ENCODE measurements at places on chromosomes 3 and 15. TPM values are rescaled to one million over a fixed set of nuclear protein-coding genes. Genes with fewer than 3 reads are reported as not detected.

DNA sequence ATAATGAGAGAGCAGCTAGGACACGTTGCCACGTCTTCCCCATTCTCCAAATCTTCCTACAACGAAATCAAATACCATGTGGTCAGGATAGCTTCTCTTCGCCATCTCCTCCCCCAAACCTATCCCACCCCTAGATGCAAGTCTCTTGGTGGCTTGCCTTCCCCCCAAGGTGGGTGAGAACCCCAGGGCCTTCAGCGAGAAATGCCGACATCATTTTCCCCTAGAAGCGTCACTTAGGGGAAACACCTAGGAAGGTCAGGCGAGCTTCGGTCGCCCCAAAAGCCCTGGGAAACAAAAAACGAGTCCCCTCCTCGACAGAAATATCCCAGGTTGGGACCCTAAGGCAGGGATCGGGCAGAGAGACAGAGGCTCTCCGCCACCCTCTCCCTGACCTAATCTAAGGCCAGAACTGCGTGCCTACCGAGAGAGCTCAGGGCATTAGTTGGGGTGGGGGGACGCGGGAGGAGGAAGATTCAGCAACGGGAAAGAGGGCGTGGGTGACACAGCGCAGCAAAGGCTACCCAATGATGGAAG, 502 bp downstream of the DPH3 start:
- no peak for DNase-seq

DNA sequence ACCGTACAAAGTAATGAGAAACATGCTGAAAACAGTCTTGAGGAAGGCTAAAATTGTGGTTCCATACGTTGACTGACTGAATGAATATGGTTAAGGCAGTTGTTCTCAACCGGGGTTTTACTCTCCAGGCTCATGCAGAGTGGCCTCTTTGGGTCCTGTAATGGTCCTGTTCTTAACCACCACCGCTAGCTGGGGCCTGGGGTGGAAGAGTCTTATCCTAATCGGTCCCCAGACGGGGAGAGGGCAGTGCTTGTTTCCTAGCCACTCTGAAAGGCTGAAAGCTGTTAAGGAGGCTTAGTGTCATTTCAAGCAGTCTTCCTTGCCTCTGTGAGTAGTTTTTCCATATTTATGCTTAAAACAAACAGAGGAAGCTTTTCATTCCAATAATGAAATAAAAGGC, 32.0 kb downstream of the SELENOT start:
- no peak for DNase-seq

GRCh38 chr3:127063916-127064315, 81.0 kb downstream of the PLXNA1 start:
- DNase-seq = no peak

Gene CLDN18
- total RNA-seq = not detected

Gene THAP10
- total RNA-seq = 3.9 TPM

DNA sequence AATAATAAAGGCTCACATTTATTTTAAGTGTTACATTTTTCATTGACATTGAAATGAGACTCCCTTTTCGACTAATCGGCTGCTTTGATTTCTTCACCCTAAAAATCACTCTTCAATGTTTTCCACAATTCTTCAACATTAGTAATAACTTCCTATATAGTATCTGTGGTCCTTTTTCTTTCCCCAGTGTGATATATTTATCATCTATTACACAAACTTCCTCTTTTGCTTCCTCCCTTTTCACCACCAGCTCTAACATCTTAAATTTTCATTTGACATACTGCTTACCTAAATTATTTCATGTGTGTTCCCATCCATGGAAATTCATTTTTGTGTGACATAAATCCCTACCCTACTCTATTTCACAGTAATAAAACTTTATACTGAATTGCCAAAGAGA, 244.4 kb downstream of the TIGIT start:
- DNase-seq = no peak

Measured in Right ventricle myocardium superior (tissue), 1 donor.